ENCODE measurements at places on chromosomes 2 and 18. TPM values are rescaled to one million over a fixed set of nuclear protein-coding genes. Genes with fewer than 3 reads are reported as not detected.

The AGXT gene
- total RNA-seq, result not detected

The SIX2 gene
- not detected for total RNA-seq

The SNORC gene
- 4.3 TPM for total RNA-seq

The FAM110C gene
- 17.9 TPM for total RNA-seq

The ACOXL gene
- 2.4 TPM for total RNA-seq

- no peak for DNase-seq
Measured at GRCh38 chr18:64668461-64668962, 519.6 kb upstream of the LINC00305 start.

GRCh38 chr2:232876161-232876977 lies 6.3 kb downstream of the SNORC start:
- peak; percentile 66 for DNase-seq

DNA sequence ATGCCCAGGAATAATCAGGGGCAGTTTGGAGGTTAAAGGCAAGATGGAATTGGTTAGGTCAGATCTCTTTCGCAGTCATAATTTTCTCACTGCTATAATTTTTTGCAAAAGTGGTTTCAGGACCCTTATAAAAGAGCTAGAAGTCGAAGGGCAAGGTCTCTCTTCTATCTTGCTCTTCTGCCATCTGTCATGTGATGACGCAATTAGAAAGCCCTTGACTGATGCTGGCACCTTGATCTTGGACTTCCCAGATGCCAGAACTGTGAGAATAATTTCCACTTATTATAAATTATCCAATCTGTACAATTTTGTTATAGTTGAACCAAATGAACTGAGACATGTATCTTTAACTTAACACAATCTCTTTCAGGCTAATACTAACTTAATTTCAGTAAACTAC lies 6.3 kb upstream of the RALBP1 start:
- no peak for DNase-seq

DNA sequence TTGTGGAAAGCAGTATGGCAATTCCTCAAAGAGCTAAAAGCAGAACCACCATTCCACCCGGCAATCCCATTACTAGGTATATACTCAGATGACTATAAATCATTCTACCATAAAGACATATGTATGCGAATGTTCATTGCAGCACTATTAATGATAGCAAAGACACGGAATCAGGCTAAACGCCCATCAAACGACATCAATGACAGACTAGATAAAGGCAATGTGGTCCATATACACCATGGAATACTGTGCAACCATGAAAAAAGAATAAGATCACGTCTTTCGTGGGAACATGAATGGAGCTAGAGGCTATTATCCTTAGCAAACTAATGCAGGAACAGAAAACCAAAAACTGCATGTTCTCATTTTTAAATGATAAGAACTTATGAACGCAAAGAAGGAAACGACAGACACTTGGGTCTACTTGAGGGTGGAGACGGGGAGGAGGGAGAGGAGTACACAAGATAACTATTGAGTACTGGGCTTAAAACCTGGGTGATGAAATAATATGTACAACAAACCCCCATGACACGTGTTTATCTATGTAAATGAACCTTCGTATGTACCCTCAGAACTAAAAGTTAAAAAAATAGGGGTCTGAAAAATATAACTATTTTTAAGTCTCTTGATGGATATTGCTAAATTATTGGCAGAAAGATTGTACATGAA lies 32.0 kb upstream of the CYTIP start:
- no peak for DNase-seq

DNA sequence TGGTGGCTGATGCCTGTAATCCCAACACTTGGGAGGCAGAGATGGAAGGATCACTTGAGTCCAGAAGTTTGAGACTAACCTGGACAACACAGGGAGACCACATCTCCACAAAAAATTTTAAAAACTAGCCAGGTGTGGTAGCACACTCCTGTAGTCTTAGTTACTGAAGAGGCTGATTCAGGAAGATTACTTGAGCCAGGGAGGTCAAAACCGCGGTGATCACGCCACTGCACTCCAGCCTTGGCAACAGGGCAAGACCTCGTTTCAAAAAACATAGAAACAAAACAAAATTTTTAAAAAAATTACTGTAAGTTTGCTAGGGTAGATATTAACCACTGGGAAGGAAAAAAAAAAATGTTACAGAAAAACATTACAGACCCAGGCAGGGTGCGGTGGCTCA lies 5.8 kb downstream of the ATL2 start:
- no peak for DNase-seq

- no peak for DNase-seq
Measured at GRCh38 chr2:13005761-13006335, 289.1 kb downstream of the TRIB2 start.

- DNase-seq, result no peak
Measured at GRCh38 chr2:216583606-216584005, 49.6 kb upstream of the IGFBP2 start.

DNA sequence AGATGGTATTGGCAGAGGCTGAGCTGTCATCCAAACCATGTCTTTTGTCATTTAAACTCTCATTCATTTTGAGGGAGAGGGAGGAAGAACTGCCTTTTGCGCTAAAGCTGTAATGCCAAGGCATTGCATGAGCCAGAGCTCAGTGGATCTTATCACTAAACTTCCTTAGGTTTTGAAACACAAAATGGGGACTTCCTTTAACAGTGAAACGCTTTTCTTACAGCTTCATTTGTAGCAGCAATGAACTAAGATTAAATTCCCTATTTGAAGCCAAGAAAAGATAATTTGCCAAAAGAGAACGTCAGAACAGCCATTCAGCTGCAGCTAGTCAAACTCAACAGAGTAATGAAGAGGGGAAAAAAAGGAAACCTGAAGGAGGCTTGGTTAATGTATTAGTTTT lies 143.5 kb upstream of the MMADHC start:
- no peak for DNase-seq

GRCh38 chr2:189393440-189394111 lies 47.7 kb upstream of the WDR75 start:
- no peak for DNase-seq

GRCh38 chr2:42102591-42103450 lies 55.0 kb downstream of the PKDCC start:
- DNase-seq, result peak; percentile 59

DNA sequence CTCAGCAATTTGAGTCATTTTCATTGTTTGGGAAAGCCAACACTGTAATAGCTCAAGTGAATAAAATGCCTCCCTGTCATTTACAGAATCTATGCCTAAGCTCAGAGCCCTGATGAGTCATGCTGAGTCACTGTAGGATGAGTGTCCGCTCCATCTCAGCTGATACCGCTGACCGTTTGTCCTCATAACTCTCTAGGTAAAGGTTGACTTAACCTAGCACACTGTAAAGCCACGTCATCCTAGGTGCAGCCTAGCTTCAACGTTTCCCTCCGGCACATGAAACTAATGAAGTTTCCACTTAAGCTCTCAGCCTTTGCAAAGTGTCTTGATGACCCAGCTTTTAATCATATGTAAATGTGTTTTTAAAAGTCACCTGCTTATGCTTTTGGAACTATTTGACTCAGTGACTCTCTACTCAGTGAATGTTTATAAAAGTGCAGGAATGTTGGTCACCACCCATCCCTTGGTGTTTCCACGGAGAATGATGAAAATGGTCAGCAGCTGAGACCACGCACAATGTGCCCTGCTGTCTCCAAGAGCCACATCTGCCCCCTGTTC lies 154.0 kb downstream of the PMAIP1 start:
- DNase-seq, result peak; percentile 74

DNA sequence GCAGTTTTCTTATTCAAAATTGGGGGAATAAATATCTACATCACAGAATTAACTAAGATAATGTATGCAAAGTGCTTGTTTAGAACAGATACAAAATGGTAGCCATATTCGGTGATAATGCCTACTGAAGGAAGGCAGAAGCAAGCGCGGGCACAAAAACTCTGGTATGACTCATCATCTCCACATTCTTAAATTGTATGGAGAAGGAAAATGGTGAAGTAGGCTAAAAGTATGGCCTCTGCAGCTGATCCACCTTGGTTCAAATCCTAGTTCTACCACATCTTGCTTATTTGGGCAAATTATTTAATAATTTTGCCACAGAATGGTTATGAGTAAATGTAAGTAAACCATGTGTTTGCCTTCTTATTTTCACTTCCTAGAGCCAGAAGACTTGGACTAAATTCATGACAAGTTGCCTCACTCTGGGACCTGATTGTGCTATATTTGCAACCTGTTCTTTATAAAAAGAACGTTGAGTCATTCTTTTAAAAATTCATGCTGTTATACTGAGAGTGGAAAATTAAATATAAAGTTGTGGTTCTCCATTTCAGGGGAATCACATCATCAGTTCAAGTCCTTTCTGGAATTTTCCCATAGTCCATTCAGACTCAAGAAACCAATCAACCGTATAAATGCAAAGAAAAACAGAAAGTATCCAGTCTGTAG lies 9.0 kb upstream of the CDK15 start:
- DNase-seq, result no peak

GRCh38 chr2:61529944-61530735 lies 8.0 kb downstream of the XPO1 start:
- no peak for DNase-seq

DNA sequence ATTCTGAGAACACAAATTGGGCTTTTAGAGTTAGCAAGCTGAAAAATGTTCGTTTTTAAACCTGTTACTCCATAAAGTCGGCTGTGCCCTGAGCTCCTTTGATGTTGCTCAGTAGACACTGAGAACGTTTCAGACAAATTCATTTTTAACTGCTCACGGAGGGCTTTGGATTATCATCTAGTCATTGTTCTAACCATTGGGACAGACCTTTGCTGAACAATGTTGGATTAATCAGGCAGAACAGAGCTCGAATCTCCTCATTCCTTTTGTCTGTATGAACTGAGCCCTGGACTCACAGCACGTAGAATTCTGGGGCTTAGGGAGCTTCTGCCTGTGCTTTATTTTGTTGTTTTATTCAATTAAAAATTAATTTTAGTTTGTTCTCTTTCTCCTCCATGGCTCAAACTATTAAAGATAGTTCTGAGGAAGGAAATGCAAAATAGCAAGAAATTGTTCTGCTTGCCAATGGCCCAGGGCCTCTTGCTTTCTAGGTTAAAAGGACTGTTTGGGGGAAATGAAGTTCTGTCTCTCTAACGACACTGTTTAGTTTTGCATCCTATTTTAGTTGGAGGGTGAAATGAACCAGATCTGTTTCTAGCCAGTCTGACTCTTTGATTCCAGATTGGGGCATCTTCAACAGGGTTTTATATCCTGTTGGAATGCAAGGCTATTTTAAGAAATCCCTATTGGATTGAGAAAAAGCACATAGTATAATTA lies 114.7 kb upstream of the CXCR4 start:
- DNase-seq, result no peak

DNA sequence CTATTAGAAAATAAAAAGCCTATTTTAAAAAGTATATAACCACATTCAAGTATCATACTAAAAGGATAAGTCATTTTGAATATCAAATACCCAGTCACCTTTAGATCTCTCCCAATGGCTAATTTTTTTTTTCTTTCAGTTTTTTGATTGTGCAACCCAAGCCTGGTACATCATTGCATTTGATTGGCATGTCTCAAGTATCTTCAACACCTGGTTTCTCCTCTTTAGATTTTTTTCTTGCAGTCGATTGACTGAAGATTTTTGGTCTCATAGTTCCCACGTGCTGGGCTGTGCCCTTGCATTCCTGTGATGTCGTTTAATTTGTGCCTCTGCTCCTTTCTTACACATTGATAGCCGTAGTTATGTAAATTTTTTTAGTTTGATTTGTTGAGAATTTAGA lies 40.7 kb downstream of the ATIC start:
- no peak for DNase-seq

GRCh38 chr2:65586516-65586915 lies 154.1 kb upstream of the SPRED2 start:
- no peak for DNase-seq

GRCh38 chr2:112776113-112776512 lies 8.2 kb downstream of the IL1A start:
- DNase-seq, result no peak

Data from Calu3 (cell line).